ENCODE measurements at places on chromosomes 1 and 21.

- no peak for DNase-seq
Measured at GRCh38 chr1:231724041-231724440, 97.5 kb downstream of the DISC1 start.

- no peak for DNase-seq
Measured at GRCh38 chr1:218556016-218556415, 210.9 kb downstream of the TGFB2 start.

- DNase-seq = no peak
Measured at GRCh38 chr1:231983588-231984193, 357.1 kb downstream of the DISC1 start.

DNA sequence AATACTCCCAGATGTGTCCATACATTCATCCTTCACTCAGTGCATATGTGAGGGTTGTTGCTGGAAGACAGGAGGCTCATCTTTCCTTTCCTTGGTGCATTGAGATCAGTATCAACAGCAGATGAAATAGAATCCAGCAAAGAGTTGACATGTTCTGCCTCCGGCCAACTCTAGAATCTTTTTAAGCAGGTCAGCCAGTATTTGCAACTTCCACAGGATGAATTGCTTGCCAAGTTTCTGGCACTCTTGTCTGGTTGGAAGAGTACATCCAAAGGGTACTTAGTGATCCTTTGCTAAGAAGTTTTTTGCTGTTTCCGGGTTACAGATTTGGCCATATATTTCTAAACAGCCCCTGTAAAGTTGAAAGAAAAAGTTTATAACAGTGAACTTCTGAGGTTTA lies 21.1 kb downstream of the SYNC start:
- DNase-seq = no peak

DNA sequence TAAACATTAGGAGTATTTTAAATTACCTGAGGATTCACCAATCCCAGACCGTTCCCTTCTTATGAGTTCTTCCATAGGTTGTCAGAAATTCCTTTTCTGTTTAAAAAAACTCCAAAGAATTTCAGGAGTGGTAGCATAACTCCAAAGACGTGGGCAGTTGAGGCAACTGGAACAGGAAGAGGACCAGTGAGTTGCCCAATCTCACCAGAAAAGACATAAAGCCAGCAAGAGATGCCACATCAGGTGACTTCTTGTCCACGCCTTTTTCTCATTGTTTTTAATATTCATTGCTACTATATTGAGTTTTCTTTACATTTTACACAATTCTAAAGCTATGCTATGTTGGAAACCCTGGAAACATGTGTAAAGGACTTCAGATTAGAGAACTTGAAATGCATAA lies 88.1 kb upstream of the JAK1 start:
- no peak for DNase-seq

DNA sequence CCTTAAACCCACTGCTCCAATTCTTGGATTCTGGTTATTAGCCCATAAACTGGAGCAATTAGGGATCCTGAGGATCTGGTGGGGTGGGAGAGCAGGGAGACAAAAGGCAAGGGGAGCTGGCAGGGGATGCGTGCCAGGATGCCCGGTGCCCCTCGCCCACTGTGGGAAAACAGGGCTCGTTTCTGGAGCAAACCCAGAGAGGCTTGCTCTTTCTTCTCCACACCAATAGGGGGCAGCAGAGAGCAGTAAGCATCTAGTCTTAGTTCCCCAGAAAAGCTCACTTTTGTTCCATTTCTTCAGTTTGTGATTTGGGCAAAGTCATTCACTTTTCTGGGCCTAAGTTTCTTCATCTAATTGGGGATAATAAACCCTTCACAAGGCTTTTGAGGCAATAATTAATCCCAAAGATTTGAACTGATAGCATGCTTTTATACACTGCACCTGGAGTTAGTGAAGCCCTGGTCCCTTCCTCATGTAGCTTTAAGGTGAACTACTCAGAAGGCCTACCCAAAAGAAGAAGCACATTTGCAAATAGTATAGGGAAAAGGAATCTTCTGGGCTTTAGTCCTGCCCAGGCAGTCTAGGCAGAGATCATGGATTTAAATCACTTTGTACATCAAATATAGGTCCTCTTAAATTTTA lies 160.6 kb upstream of the USP24 start:
- no peak for DNase-seq

- DNase-seq = no peak
Measured at GRCh38 chr1:28259934-28260802, 850 bp downstream of the SESN2 start.

- no peak for DNase-seq
Measured at GRCh38 chr1:224430511-224431113, 4.0 kb downstream of the WDR26 start.

GRCh38 chr1:41583658-41584547 lies 99.4 kb upstream of the EDN2 start:
- no peak for DNase-seq

DNA sequence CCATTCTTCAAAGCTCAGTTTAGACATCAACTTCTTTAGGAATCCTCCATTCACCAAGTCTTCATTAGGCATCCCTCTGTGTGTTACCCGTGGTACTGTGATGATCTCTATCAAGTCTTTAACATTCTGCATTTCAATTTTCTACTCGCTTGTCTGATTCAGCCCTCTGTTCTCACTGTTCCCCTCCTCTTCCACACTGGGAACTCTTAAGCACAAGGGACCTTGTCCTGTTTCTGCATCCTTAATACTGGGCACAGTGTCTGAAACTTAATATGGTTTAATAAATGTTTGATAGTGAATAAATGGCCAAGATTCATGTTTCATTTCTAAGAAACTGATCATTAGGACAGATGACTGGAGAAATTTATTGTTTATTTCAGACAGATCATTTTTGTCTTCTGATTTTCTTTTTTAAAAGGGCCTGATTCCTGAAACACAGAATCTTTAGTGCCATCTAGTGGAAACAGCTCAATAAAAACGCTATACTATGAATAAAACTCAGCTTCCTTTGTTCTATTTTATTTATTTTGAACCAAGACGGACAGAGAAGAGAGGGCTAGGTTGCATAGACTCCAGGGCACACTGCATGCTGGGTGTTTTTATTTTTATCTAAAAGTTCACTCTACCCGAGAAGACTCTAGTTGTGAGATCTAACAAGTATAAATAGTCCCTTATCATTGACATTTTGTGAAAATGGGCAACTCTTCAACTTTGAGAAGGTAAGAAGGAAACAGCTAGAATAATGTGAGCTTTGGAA lies 7.0 kb upstream of the TRIM45 start:
- DNase-seq = no peak

DNA sequence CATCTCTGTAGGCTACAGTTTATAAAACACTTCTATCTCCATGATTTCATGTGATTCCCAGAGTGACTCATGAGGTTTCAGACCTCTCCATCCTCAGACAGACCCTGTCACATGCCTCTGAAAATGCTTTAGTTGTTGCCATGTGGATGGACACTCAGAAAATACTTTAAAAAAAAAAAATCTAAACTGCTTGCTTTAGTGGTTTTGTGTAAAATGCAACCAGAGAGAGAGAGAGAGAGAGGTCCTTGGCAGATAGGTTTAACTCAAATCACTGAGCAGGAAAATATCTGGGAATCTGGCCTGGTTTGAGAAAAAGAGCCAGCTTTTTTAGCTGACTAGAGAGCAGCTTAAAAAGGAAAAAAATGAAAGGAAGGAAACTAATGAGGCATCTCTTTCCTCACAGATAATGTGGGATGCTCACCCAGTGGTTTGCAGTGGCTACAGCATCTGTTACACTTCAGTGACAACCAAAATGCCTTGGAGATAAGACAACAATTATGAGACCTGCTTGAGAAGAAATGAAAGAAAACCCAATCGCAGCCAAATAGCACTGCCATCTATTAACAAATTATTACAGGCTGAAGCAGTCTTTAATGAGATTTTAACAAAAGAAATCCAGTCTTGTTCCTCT lies 54.6 kb upstream of the SYT14 start:
- DNase-seq = no peak

- no peak for DNase-seq
Measured at GRCh38 chr1:53783056-53783455, 44.1 kb upstream of the GLIS1 start.

- DNase-seq = no peak
Measured at GRCh38 chr1:186670297-186671135, 9.7 kb downstream of the PTGS2 start.

DNA sequence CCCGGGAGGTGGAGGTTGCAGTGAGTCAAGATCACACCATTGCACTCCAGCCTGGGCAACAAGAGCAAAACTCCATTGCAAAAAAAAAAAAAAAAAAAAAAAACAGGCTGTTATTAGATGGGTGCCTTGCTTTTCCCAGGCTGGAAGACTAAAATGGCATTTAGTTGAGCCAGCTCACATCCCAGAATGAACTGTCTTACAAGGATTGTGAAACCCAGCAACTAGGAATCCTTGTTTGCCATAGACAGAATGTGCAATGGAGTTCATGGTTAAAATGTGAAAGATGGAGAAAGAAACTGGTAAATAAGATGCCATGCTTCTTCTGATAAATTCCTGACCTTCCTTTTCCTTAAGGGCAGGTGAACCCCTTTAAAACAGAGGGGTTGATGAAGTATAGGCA lies 215.8 kb upstream of the GREM2 start:
- DNase-seq = no peak

- no peak for DNase-seq
Measured at GRCh38 chr1:234970731-234971476, 157.7 kb downstream of the TOMM20 start.

GRCh38 chr1:174189428-174190062 lies 30.2 kb downstream of the RABGAP1L start:
- DNase-seq = no peak

DNA sequence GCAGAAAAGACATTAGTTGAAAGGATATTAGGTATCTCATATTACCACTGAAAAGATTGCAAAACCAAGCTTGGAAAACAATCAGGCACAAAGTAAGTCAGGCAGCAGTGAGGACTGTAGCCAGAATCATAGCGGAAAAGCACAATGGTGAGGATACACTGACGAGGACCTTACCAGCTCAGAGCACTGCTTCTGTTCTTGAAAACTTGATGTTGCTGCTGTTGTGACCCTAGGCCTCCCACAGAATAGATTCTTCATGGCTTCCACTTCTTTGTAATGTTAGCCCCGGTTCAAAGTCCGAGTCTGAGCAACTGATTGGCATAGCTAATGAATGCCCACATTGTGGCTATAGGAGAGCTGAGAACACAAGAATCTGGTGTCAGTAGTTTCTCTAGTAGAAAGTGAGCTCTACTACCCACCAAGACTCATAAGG lies 45.2 kb upstream of the LRRC8C start:
- no peak for DNase-seq

- no peak for DNase-seq
Measured at GRCh38 chr1:233241759-233242158, 53.8 kb downstream of the PCNX2 start.

- no peak for DNase-seq
Measured at GRCh38 chr1:151891512-151891911, 17.8 kb downstream of the THEM4 start.

DNA sequence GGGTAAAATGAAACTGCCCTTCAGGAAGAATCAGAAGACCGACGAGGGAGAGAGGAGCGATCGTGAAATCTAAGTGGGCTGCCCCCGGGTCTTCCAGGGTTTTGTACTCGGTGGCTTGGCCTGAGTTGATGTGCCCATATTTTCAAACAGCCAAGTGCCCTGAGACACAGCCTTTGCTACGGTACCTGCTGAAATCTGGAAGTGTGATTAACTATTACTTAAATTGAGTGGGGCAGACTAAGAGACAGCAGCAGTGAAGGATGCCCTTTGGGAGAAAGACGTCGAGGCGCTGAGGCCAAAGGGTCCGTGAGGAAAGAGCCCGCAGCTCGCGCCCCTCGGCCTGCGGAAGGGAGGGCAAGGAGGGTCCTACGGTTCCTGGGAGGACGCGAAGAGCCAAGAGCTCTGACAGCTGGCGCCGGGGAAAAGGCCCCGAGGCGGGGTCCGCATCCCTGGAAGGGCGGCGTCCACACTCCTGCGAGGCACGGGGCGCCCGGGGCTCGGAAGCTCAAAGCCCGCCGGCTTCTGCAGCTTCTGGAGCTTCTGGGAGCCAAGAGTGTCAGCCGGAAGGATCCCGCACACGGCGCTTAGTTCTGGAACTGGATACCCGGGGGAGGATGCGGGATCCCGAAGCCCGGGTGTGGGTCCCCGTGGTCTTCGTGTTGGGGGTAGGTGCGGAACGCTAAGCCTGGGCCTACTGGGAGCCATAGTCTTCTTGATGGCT lies 15.4 kb upstream of the RNU1-4 start:
- DNase-seq = no peak

DNA sequence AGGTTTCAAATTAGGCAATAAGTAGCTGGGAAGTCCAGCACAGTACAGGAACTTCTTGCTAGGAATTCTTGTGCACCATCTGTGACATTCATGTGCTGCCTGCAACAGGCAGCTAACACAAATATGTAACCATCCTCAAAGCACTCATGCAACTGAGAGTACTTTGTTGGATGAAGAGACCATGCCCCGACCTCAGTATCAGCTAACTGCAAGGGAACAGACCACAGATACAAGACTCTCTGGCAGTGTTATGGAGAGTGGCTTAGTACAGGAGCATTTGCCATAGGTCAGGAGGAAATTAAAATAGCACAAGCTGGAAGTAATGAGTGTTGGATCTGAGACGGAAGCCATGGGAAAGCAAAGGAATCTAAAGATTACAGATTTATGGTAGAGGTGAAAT lies 123.6 kb downstream of the LRRC53 start:
- no peak for DNase-seq

- DNase-seq = no peak
Measured at GRCh38 chr1:228873709-228874108, 138.4 kb downstream of the RHOU start.

DNA sequence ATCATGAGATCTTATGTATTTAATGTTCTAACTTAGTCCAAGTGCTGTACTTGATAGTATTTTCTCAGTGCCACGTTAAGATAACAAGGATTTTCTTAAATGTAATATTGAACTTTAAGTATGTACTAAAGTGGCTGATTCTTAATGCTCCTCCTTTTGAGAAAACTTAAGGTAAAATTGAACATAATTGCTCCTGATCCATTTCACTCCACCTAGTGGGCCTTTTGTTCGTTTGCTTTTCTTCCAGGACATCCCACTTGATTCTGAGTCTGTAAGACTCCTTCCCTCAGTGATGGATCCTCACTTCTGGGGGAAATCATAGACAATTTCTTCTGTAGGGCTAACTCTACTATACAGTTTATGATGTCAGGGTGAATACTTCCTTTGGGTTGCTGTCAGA lies 173.1 kb downstream of the LMO4 start:
- DNase-seq = no peak

- DNase-seq = no peak
Measured at GRCh38 chr1:239270509-239270908, 115.9 kb upstream of the CHRM3 start.

GRCh38 chr1:15531003-15531402 lies 4.4 kb downstream of the DNAJC16 start:
- DNase-seq = no peak

DNA sequence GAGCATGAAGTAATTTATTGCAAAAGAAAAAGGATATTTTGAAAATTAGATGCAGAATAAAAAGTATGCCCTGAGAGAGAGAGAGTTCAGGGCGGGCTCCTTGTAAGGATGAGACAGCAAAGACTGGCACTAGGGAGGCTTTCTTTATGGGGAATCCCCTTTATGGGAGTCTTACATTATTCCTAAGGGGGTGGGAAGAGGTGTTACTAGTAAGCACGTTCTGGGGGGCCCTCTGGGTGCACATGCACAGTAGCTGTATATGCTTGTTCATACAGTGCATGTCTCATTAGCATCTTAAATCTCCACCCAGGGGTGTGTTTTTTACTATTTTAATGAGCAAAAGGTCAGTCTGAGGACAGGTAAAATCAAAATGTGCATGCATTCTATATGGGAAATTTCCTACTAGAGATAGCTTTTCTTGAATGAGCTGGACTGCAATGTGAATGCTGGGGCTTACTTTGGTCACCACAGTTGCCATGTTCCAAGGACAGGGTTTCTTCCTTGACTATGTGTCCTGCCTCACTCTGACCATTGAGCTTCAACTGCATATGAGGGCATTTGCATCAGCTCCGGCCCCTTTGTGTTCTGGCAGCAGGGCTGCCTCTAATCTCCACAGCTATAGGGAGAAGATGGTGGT lies 614.1 kb downstream of the NUF2 start:
- DNase-seq = no peak
